ENCODE measurements at places on chromosomes 13 and 19.

DNA sequence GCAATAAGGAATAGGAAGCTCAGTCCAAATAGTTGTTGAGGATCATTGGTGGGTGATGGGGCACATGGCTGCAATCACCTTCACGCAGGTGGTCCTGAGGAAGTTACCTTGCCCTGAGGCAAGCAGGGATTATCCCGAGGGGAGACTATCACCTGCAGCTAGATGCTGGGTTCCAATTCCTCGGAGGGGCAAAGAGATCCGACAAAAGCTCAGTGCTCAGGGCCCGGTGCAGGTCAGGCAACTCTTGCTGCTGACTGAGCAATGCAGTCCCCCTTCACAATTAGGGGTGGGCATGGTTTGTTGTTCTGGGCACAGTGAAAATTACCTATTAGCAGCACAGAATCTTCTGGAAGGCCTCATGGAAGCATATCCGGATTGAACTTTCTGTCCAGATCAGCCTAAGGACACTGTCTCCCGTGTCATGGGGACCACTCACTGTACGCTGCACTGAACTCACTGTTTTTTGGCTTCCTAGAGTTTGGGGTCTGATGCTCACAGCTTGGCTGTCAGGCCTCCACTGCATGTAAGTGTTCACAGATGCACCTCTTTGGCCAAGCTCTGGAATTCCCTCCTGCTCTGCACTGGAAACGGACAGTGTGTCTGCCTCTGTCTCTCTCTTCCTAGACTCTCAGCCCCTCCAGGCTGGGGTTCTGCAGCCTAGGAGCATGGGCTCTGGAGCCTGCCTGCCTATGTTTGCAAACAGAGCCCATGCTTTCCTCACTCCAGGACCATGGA, 372.7 kb downstream of the ZNF536 start:
- no peak for DNase-seq

DNA sequence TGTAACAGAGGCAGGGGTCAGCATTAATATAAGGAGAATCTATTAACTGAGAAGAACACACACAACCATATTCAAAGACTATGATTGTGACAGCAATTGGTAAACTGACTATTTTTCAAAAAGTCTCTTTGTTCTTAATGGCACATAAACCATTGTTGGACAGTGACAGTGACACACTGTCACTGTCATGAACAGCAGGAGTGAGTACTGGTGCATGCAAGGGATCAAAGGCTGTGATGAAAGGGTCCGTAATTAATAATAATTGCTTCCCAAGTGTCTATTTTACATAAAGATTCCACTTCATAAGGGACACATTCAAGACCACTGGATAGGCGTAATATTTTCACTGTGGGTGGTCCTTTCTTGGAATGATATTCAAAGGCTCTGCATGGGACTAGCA, 50.7 kb downstream of the LHFPL6 start:
- DNase-seq = no peak

- peak; percentile 15 for DNase-seq
These were observed at the start of gene PVR for GRCh38 chr19:44643605-44644401. Gene PVR, plus strand, starts transcription at chr19:44643910. Its CDS starts 187 bp downstream, at chr19:44644097.

GRCh38 chr19:34241513-34242337, 12.6 kb upstream of the GARRE1 start:
- no peak for DNase-seq

- peak; percentile 49 for DNase-seq
These were observed 83.9 kb downstream of the LRRC63 start for GRCh38 chr13:46295491-46296114.

GRCh38 chr19:32364040-32364439, 18.6 kb downstream of the ZNF507 start:
- no peak for DNase-seq

DNA sequence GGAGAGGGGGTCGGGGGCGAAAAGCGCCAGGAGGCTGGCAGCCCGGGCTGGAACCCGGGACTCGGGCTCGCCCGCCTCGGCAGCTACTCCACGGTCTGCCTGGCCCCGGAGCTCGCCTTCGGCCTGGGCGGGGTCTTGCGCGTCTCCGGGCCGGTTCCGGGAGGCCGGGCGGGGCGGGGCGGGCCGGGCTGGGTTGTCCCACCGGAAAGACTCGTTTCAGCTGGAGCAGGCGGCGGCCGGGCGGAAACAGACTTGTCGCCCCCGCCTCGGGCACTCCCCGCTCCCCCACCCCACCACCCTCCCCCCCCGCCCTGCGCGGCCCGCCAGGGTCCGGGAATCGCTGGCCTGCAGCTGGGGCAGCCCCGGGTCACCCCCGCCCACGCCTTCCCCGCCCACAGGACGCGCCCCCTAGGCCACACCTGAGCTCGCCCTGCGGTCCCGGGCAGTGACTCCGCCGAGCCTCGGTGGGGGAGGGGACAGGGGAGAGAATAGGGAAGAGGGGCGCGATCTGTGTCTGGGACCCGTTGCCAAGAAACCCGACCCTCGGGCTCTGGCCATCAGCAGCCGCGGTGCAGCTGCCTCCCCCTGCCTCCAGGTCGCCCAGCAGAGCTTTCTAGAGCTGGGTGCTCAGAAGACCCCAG, 109.4 kb downstream of the KCTD15 start:
- DNase-seq = no peak

DNA sequence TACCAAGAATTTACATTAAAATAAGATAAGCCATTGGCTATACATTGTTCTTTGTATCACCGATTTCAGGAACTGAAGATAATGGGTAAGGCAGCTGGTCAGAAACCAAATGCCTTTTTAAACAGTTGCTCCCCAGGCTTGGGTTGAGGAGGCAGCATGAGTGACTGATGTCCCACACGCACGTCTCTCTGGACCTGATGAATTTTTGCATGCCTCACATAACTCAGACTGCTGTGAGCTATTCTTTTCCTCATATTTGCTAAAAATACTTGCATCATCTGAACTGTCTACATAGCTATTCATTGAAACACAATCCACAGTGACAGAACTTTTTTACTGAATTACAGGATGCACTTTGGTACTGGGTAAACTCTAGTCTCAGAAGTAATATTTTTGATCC, 123.6 kb upstream of the MAB21L1 start:
- DNase-seq = no peak

Measured in activated T-helper 2 cell treated with anti-CD3 and anti-CD28 coated beads, Interferon-gamma antibody, Interleukin-2, Interleukin-4, amounts not matched to agents 10 μg/mL and 5 μg/mL and 100 μg/mL, durations not matched to agents 14 hours and 24 hours and 36 hours (primary cell).